NCI-H1092 (cell line): ENCODE measurements at places on chromosomes 2 and 18.
A peak's percentile ranks its signal among the peaks of the same experiment; 100 is the strongest.

DNA sequence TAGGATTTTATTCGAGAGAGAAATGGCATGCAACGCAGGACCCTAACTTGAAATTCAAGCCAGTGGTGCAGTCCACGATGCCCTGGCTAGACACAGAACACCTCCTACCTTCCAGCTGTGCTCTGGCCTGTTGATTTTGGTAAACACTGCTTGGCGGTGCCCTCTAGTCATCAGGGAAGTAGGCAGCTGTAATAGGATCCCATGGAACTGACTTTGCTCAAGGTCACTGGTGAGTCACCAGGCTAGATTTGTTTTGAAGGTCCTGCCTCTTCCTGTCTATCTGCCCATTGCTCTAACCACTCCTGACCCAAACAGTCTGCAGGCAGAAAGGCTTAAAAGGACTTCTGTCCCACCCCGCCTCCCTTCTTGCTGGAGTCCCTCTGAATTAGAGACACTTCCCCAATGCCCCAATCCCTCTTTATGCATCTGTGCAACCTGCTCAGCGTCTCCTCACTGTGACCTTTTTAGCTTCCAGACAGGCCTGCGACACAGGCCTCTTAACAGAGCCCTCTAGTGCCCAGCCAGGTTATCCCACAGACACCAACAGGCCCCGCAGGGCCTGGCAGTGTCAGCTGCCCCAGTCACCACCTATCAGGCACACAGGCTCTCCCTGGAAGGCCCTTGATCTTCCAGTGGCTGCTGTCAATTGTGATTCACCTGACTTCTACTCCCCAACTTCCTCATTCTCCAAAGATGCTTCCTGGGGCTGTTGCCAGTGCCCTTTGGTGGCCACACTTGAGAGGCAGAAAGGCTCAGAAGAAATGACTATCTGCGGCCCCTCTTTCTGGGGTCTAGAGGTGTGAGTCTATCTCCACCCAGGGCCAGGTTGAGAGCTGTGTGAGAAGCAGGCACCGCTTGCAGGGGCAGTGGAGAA is 5.2 kb downstream of the TMEM127 start:
- no peak for DNase-seq

DNA sequence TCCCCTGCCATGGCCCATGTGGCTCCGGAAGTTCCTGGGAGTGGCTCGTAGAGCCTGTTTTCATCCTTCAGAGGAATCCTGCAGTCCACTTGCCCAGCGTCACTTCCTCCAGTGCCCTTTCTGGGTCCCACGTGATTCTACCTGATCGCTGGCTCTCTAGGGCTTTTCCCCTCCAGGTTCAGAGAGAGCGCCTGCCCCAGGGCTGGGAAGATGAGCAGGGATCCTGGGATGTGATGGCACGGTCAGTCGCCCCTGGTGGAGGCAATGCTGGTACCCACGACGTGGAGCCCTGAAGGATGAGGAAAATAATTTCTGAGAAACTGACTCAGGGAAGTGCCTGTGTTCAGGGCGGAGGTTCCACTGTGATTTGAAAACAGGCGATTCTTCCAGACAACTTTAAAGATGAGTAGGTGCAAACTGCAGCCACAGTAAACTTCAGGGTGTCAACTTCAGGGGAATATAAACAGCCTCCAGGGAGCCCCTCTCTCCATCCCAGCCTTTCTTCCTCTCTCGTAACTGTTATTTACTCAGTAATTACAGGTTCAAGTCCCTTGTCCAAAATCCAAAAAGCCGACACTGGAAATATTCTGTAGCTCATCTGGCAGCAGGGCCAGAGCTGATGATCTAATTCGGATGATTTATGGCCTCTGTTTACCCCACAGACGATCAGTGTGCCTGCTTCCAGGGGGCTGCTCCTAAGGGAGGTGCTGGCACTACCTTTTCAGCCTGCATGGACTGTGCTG is 105.9 kb downstream of the AGAP1 start:
- DNase-seq, result no peak

GRCh38 chr2:71385012-71385411 is 53.4 kb downstream of the ZNF638 start:
- no peak for DNase-seq

- DNase-seq, result no peak
Observed at GRCh38 chr2:47009253-47009767, 93.7 kb upstream of the MCFD2 start.

DNA sequence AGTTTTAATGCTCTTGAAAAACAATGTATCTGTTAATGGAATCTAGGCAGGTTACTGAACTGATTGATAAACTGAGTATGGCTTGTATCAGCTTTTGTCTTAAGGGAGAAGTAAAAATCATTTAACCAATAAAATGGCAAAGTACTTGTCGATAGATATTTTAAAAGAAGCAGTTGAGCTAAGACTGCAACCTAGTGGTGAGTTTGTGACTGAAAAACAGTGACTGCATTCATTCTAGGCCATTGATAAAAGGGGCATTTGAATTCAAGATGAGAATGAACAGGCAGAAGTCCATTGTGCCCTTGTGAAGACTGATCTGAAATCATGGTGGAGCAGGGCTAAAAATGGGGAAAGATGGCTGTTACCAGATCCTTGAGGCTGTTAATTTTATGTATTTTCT is 59.4 kb upstream of the MSTN start:
- no peak for DNase-seq

- no peak for DNase-seq
Observed at GRCh38 chr18:70110678-70111077, 94.8 kb downstream of the RTTN start.

DNA sequence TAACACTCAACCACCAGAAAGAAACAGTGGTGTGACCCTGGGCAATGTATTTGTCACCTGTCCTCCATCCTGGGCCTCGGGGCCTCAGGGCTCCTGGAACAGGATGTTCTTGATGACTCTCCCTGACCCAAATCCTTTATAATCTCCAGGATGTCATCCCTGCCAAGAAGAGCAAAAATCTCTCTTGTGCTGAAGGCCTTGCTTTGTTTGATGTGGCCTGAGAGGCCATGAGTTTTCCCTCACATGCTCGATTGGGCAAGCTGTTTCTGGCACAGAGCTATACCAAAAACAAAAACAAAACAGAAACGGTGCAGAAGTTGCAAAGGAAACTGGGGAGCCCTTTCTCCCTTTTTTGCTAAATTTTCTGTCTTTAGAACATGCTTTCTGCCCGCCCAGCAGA is 35.7 kb upstream of the ST3GAL5 start:
- no peak for DNase-seq

DNA sequence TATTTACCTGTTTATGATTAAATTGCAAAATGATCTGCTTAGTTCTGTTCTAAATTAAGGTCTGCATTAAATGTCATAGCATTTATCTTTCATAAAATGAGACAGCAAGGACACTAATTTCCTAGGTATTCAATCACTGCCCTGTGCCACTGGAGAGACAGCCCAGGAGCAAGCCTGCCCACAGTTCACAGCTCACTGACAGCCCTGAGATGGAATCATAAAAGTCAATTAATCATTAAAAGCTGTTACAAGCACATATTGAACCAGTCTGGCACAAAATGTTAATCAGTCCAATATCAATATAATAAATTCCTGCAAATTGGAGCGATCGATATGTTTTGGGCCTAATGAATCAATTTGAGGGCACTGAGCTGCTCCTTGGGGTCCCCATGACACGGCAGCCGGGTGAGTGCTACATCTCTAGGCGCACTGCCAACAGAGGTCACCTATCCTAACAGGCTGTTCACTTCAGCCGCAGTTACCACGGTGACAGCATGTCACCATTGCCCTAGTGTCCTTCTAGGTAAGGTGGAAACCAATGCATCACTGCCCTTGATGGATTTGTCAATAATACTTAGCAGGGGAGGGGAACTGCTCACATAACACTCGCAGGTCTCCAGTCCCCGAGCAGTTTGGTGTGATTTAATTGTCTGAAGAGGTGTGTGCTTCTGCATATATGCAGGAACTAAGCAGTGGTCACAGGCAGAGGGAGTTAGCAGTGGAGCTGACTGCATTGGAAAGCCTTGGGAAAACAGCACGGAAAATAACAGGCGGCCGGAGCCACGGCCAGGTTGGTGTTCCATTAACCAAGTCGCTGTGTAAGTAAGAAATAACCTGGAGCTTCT is 47.3 kb downstream of the POU3F3 start:
- peak; percentile 79 for DNase-seq

- DNase-seq, result no peak
Observed at GRCh38 chr2:42435628-42436027, 58.2 kb downstream of the KCNG3 start.

- DNase-seq, result no peak
Observed at GRCh38 chr2:43084699-43085091, 141.7 kb downstream of the ZFP36L2 start.

DNA sequence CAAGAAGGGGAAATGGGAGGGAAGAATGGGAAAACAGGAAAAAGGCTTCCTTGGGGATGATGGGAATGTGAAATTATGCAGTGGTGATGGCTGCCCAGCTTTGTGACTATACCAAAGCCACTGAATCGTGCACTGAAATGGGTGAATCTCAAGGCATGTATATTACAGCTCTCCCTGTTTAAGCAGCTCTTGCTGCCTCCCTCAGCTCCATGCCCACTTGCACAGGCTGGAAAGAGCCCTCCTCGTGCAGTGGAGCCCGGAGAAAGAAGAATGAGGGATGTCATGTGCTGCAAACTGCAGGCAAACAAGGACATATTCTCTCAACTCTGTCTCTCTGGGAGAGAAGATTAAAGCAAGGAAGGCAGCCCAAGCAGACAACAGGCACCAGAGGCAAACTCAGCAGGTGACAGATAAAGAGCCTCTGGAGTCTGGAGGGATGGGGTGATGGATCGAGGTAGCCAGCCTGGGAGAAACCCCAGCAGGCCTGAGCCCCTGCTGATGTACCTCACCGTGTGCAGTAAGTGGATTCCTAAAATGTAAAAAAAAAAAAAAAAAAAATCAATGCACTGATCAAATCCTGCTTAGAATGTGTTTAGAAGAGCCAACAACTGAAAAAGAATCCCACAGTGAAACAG is 62.4 kb upstream of the SLC66A3 start:
- no peak for DNase-seq

GRCh38 chr2:70632388-70632787 is 78.8 kb upstream of the TGFA start:
- DNase-seq, result no peak

DNA sequence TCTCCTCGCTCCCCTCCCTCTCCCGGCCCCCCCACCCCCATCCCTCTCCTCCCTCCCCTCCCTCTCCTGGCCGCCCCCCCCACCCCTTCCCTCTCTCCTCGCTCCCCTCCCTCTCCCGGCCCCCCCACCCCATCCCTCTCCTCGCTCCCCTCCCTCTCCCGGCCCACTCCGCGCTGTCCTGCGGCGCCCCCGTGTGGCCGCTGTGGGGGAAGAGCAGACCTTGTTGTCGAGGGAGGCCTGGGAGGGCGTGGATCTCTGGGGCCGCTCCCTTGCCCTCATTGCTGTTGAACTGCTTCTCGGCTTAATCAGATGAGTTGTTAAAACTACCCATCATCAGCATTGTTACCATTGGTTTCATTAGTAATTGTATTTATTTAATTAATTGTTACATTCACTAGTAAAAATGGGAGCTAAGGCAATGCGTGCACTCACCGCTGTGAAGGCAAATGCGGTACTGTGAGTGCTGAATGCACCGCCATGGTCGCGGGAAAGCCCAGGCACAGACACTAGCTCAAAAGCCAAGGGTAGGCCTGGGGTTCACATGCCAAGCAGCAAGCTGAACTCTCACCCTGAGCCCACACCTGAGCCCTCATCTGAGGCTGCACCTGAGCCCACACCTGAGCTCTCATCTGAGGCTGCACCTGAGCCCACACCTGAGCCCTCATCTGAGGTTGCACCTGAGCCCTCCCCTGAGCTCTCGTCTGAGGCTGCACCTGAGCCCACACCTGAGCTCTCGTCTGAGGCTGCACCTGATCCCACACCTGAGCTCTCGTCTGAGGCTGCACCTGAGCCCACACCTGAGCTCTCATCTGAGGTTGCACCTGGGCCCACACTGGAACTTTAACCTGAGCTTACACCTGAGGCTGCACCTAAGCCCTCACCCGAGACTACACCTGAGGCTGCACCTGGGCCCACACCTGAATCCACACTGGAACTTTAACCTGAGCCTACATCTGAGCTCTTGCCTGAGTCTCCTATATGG is 8.8 kb downstream of the RTP5 start:
- DNase-seq, result peak; percentile 67

DNA sequence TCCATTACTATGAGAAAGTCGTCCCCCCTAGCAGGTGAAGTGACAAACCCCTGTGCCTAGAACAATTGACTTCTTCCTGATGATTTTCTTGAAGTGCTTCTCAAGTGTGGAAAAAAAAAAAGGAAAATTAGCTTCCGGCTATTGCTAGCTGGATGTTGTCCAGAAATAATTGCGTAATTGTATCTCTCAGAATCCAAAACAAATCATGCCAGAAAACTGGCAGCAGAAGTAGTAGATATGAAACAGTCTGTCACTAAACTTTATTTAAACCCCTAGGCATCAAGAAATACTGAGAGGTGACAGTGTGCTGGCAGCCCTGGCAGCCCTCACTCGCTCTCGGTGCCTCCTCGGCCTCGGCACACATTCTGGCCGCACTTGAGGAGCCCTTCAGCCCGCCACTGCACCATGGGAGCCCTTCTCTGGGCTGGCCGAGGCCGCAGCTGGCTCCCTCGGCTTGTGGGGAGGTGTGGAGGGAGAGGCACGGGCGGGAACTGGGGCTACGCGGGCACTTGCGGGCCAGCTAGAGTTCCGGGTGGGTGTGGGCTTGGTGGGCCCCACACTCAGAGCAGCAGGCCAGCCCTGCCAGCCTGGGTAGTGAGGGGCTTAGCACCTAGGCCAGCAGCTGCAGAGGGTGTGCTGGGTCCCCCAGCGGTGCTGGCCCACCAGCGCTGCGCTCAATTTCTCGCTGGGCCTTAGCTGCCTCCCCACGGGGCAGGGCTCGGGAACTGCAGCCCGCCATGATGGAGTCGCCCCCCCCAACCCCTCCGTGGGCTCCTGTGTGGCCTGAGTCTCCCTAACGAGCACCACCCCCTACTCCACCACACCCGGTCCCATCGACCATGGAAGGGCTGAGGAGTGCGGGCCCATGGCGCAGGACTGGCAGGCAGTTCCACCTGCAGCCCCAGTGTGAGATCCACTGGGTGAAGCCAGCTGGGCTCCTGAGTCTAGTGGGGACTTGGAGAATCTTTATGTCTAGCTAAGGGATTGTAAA is 80.5 kb upstream of the ABCA12 start:
- DNase-seq, result no peak

DNA sequence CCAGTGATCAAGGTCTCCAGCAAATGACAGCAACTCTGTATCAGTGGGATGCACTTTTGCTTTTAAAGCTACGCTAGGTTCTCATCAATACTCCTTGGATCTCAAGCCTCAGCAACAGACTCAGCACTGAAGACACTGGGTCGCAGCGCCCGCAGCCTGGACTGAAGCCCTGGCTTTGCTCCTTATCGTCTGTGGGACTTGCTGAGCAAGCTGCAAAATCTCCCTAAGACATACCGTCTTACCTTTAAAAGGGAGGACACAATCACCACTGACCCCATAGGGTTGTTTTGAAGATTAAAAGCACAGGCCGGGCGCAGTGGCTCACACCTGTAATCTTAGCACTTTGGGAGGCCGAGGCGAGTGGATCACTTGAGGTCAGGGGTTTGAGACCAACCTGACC is 8.1 kb downstream of the CYB5A start:
- no peak for DNase-seq

DNA sequence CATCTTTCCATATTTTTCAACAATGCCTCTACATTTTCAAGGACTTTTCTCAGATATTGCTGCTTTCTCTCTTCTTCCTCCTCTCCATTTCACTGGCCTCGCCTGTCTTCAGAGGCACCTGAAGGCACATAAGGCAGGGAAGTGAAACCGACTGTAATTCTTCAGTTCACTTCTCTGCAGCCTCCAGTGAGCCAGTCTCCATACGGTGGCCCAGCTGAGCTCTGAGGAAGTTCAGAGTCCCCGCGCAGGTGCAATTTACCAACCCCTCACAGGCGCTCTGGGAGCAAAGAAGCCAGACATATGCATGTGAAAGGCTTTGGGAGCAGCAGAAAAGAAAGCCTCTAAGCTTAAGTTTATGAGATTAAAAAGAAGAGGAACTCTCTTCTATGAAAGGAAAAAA is 12.4 kb downstream of the KLHL14 start:
- DNase-seq, result no peak
